ENCODE measurements at places on chromosomes 5 and 9.

- DNase-seq: no peak
Observed at GRCh38 chr5:137146402-137146890, 352.7 kb downstream of the SPOCK1 start.

GRCh38 chr9:1732670-1733069 is 282.5 kb upstream of the SMARCA2 start:
- peak; percentile 7 for DNase-seq

DNA sequence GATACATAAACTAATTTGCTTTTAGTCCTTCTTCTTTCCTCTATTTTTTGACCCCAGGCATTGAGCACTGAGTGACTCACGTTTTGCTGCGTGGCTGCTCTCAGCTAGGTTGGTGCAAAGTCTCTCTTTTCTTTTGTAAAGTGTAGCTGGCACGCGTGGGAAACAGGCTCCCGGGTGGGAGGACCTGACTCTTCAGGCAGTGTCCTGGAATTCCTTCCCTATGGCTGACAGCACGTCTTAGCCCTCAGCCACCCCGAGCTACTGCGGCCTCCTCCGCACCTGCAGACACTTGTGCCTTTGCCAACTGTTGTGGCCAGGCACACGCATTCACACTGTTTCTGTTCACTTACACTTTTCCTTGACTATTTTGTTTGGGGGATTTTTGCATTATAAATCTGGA is 877 bp upstream of the SCGB3A1 start:
- no peak for DNase-seq

GRCh38 chr5:130278136-130278535 is 373.9 kb downstream of the CHSY3 start:
- no peak for DNase-seq

GRCh38 chr9:93007529-93008058 is 50.9 kb upstream of the SUSD3 start:
- DNase-seq: no peak

- no peak for DNase-seq
Observed at GRCh38 chr9:111599955-111600343, 502 bp upstream of the PTGR1 start.

- DNase-seq: no peak
Observed at GRCh38 chr9:114606068-114606467, 5.0 kb upstream of the TMEM268 start.

DNA sequence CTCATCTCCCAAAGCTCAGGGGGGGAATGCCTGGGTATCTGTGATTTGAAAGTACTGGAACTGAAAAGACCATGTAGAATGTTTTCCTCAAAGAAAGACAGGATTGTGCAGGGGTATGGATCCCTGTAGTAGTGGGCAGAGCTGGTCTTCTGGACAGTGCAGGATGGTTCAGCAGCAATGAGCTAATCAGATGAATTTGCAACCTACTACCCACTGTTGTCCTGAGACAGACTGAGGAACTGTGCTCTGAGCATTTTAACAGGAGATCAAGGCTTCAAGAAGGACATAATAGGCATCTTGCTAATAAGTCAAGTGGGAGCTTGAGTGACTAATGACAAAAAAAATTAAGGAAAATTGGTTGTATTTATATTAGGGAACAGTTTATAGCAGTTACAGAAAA is 61.7 kb downstream of the FYB1 start:
- DNase-seq: no peak

DNA sequence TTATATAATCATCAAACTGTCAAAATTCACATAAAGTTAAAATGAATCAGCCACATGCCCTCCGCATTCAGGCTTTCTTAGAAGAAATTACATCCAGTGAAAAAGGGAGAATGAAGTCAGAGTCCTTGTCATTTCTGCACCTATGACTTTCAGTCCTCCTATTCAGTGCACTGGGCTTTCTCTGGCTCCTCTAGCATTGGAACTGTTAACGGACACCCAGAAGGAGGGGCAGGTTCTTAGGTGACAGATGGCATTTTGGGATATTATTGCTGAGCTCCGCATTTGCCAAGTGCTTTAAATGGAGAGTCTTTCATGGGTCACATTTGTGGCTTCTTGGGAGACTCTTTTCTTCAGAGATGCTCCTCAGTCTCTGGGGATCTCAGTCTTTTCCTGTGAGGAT is 40.0 kb downstream of the ADAMTS19 start:
- no peak for DNase-seq

DNA sequence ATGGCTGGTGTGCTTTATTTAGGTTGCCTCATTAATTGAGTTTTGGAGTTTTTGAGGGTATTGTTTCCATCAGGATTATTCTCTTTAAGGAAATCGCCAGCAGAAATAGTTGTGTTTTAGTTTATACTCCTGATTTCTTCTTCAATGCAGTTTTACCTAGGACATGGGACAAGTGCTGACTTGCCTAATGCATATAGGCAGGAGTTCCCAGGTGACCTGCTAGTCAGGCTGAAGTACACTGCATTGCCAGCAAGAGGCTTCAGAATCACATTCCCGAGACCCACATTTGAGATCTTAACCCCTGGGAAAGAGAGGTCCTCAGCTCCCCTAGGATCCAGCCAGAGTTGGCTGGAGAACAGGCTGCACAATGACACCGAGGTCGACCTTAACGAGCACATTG is 1.5 kb upstream of the OR1N2 start:
- no peak for DNase-seq

DNA sequence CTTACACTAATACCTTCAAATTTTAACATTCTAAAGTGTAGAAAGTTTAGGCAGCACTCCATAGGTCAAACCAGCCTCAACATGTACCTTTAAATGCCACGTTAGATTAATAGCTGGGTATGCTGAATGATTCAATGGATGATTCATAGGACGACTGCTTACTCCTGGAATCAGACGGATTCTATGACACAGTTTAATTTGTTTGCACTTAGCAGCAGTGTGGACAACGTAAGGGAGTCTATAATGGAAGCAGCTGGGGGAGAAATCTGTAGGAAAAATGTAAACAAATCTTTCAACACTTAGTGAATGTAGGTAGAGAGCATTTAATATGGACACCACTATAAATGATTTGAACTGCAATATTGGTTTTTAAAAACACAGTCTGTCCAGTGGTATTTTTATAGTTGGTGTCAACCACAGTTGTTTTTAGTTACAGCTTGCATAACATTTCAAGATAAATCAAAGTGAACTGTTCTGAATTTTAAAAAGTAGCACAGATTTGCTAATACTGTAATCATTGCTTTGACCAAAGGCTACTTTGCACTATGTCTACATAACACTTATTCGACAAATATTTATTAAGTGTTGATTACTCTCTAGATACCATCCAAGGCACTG is 701.5 kb upstream of the MEF2C start:
- no peak for DNase-seq

- no peak for DNase-seq
Observed at GRCh38 chr5:5638211-5638610, 215.7 kb downstream of the ICE1 start.

GRCh38 chr5:66551945-66552344 is 44.2 kb upstream of the MAST4 start:
- no peak for DNase-seq

DNA sequence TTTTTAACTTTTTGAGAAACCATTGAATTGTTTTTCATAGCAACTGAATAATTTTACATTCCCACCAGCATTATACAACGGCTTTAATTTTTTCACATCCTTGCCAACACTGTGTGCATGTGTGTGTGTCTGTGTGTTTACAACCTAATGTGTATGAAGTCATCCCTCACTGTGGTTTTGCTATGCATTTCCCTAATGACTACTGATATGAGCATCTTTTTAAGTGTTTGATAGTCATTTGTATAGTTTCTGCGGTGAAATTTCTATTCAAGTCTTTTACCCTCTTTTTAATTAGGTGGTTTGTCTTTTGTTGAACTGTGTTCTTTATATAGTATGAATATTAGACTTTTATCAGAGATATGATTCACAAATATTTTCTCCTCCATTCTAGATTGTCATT is 263.1 kb upstream of the COX7C start:
- no peak for DNase-seq

DNA sequence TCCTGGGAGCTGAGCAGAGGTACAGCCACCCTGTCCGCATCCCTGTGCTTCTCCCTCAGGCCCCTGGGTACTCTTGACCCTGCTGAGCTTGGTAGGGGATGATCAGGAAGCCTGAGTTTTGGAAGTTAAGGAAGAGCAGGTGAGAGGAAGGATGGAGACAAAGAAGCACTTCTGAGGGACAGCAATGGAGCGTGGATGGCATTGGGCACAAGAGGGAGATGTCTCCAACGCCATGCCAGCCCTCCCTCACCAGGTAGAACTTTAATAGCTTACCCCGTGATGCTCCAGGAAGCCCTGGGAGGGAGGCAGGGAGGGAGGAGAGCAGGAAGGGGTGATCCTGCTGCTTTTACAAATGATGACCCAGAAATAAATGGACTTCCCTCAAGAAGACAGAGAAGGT is 29.9 kb upstream of the SMU1 start:
- no peak for DNase-seq

DNA sequence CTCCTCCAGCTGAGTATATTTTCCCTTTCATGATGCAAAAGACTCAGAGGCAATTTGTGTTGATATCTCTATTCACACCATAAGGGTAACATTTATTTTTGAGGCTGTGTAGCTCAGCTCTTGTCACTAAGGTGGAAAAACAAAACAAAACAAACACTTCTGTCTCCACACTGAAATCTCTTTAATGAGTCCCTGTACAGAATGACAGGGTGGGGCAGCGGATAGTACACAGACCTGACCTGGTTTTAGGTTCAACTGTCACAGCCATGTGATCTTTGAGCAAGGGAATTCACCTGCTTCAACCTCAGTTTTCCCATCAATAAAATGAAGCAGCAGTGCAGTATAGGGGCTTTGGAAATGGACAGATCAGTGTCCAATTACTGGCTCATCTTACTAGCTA is 29.3 kb downstream of the TLR4 start:
- no peak for DNase-seq

DNA sequence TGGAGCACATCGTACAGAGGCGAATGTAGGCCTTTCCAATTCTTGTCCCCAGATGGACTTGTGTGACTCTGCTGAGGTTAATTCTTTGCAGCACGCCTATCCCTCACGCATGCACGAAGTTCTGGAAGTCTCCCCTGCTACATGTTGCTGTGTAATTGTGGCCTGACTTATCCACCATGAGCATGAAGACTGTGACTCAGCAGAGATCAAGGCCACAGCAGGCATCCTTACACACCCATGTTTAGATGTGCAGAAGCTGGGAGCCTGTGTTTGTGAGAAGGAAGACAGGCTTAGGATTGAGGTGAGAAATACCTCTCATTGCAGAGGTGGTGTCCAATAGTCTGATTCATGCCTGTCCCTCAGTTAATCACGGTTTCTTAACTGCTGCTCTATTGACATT is 135.6 kb downstream of the ICE1 start:
- DNase-seq: no peak

- no peak for DNase-seq
Observed at GRCh38 chr9:117706421-117707116, 2.4 kb downstream of the TLR4 start.

GRCh38 chr9:137470785-137471184 is 11.7 kb upstream of the NSMF start:
- DNase-seq: no peak

DNA sequence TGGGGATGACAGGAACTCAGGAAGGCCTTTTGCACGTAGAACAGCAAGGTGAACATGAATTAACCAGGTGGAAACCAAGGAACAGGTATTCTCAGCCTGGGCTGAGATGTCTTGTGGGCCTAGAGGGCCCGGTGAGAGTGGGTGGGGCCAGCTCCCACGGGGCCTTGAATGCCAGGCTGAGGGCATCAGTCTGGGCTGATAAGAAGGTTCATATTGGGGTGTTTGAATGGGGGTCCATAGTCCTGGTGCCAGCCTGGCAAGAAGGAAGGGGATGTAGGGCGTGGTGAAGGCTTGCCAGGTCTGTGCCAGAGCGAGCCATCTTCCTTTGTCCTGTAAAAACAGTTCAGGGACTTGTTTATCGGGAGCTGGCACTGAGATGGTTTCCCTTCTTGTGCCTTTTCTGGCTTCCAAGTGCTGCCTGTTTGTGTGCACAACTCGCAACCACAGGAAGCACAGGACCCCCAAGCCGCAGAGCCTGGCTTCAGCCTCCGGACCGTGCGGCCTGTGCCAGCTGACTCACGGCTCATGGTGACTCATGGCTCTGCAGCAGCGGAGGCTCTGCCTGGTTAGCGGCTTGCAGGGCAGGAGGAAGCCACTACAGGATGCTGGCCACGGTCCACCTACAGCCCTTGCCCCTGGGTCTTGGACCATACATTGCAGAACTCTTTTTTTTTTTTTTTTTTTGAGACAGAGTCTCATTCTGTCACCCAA is 2.4 kb downstream of the CARD19 start:
- no peak for DNase-seq

GRCh38 chr5:89721353-89721752 is 688.2 kb downstream of the CETN3 start:
- DNase-seq: no peak

- no peak for DNase-seq
Observed at GRCh38 chr5:93845376-93845775, 104.0 kb upstream of the POU5F2 start.

DNA sequence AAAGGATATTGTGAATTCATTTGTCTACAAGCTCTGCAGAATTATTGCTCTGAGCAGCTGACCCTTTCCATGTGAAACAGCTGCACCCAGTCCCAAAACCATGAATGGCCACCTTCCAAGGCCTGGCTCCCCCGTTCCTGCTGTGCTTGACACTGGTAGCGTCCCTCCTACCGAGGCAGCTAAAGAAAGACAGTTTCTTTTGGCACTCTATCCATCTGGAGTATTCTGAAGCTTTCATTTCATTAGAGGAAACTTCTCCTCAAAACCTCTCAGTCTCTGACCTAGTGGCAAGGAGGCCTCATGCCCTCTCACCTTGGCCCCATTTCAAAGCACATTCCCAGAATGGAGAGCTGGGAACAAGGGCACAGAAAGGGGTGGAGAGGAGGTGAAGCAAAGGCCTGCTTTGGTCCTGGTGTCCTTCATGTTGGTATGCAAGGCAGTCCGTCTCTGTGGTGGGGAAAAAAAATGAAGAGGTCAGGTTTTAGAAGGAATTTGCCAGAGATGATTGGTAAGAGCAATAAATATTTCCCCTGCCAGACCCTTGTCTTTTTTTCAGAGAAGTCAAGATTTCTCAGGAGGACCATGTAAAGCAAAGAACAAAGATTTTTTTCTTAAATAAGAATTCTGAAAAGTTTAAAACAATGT is 232.0 kb downstream of the RFK start:
- DNase-seq: no peak

GRCh38 chr5:104111632-104112031 is 549.0 kb upstream of the NUDT12 start:
- DNase-seq: no peak

GRCh38 chr5:151146061-151146460 is 11.5 kb downstream of the ANXA6 start:
- no peak for DNase-seq

GRCh38 chr9:135303280-135303647 is 176.3 kb upstream of the PPP1R26 start:
- DNase-seq: no peak

DNA sequence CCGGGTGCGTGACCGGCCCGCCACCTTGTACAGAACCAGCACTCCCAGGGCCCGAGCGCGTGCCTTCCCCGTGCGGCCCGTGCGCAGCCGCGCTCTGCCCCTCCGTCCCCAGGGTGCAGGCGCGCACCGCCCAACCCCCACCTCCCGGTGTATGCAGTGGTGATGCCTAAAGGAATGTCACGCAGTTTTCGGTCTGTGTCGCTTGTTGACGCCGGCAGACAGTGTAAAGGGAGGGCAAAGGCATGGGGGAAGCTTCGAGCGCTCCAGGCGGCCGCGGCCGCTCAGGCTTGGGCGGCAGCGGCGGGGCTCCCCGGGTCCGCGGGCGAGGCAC is 1.3 kb downstream of the LRRC26 start:
- peak; percentile 52 for DNase-seq

Data from GM20000 (cell line).